ENCODE measurements at places on chromosomes 5 and 9.

GRCh38 chr5:32935283-32935682 is 224.2 kb downstream of the NPR3 start:
- DNase-seq = no peak

DNA sequence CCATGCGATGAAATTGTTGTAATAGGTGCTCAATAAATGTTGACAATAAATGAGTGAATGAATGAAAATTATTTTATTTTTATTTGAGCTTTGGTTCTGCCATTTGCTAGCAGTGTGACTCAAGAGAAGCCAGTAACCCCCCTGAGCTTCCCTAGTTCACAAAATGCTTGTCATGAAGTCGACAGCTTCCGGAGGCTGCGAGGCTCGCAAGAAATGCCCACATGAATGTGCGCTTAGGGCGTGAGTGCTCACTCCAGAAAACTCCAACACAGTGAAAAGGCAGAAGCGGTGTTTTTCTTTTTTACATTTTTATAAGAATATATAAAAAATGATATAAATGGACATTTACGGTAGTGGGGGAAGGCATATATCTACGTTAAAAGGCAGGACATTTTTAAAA is 26.5 kb downstream of the CDKN2A start:
- no peak for DNase-seq

DNA sequence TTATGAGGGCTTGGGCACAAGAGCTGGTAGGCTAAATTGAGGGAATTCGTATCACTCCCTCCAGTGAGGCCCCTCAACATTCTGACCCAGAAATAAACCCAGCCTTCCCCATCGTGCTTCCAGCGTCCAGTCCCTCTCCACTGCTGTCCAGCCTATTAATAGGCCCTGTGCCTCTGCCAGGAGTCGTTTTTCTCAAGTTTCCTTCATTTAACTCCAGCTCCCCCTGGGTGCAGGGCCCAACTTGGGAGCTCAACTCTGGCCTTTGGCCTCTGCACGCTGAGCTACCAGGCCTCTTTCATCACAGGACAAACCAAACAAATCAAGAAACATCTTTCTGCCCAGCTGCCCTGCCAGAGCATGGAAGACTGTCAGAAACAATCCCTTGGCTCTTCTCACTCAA is 10.0 kb downstream of the HBEGF start:
- DNase-seq = no peak

DNA sequence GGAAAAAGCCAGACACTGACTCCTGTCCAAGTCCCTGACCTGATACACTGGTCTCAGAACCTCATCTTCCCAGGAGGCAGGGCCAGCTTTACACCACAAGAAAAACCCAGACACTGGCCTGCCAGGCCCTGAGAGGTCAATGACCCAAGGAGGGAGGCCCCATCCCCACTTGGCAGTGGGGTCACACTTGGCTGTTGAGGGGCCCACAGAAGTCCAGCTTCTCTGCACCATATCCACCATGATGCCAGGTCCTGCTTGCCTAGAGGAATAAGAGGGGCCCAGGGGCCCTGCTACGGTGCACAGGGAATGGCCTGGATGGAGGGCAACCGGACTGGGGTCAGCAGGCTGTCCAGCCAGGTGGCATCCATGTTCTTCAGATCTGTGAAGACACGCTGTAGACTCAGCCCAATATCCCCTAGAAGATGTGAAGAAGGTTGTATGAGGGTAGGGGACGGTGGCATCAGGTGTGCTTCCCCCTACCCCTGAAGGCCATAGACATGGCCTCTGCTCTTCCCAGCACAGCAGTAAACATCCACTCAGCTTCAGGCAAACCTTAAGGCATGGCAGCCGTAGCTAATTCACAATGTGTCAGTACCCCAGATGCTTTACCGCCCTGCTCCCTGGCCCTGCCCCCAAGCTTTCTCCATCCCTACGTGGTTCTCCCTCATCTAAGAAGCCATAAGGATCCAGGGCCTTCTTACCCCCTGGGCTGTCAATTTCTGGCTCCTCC is 6.7 kb downstream of the IRF1 start:
- no peak for DNase-seq

Data from NCI-H524 (cell line).